AG09309 (cell line): ENCODE measurements at places on chromosomes 4 and X.

GRCh38 chr4:1033840-1034551 is 22.6 kb downstream of the FGFRL1 start:
- DNase-seq = no peak

GRCh38 chr4:16931339-16932305 is 33.2 kb upstream of the LDB2 start:
- no peak for DNase-seq

- DNase-seq = no peak
These were observed 1793.7 kb upstream of the TENM3 start for GRCh38 chr4:180449395-180449956.

DNA sequence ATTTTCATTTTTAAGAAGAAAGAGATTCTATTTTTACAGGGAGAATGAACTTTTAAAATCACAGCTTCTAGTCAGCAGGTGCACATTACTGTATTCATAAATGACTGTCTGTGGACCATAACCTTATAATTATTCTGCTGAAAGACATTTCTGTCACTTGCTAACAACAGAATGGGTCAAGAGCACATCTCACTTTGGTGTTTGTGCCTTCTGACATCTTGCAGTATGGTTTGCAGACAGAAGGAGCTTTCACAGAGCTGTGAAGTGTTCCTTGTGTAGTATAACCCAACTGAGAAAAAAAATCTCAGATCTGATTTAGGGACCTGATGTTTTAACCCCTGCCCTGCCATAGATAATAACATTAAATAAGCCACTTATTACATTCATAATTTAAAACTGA is 131.4 kb upstream of the CTSO start:
- DNase-seq = no peak

GRCh38 chrX:40040686-40041461 is 56.9 kb downstream of the BCOR start:
- DNase-seq = no peak

DNA sequence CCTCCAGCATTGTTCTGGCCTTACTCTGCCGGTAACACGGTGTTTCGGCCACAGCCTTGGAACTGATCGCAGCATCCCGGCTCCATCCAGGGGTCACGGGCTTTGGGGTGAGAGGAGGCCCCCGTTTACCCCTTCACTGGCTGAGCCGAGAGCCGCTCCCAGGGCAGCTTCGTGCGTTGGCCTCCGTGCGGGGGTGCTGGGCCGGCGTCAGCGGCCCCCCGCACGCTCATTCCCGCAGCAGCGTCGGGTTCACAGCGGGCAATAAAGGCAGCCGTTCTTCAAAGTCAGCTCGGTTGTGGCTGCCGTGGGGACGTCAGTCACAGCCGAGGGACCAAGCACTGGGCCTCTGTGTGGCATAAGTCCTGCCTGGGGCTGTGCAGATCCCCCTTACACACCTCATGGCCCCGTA is 25.3 kb upstream of the PLCXD1 start:
- DNase-seq = no peak
